ENCODE measurements at places on chromosomes 2 and 18. TPM values are rescaled to one million over a fixed set of nuclear protein-coding genes. Genes with fewer than 3 reads are reported as not detected.
A peak's percentile ranks its signal among the peaks of the same experiment; 100 is the strongest.

DNA sequence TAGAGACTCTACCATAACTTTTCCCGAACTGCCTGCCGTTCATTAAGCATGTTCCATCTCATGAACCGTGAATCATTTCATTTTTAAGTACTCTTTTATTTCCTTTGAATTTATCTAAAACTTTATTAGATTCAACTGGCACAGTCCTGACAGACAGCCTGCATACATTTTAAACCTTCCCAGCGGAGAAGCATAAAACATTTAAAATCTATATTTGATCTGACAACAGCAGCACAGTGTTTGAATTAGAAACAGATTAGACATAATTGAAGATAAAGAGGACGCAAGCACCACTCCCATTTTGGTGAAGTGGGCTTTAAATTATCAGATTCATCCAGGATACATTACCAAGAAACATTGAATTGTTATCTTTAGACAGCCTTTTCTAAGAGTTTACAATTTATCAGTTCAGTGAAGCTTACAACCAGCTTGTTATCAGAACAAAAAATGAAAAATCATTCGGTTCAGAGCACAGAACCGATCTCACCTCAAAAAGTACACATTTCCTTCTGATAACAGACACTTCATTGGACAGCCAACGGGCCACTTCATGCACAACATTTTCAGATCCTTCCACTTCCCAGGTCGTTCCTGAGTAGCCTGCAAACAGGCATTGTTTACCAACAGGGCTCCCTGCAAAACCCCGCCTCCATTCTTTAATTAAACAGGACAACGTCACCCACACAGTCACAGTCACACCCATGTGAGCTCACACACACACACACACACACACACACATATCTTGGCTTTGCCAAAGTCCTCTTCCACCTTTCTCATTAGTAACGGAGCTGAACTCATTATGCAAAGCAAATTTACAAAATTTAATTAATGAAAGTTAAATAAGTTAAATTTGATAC lies 171.2 kb downstream of the SP3 start:
- H3K36me3 ChIP-seq: no peaks in the 10 kb centered on the region
- H3K27ac ChIP-seq: no peak overlapping the region
- H3K4me1 ChIP-seq: no peaks in the 10 kb centered on the region

- H3K4me1 ChIP-seq: peaks cover 11% of the 10 kb centered on the region
- no peaks in the 10 kb centered on the region for H3K27me3 ChIP-seq
- DNase-seq: no peak
- H3K36me3 ChIP-seq: no peaks in the 10 kb centered on the region
- H3K27ac ChIP-seq: peak within 1 kb of the TSS; percentile 93
- H3K4me3 ChIP-seq: peak within 1 kb of the TSS; percentile 70
Observed at GRCh38 chr18:35581546-35581897, at the start of gene GALNT1. TSS of gene GALNT1 (plus strand) at chr18:35581740. CDS start at chr18:35654663, 72,923 bp downstream.

DNA sequence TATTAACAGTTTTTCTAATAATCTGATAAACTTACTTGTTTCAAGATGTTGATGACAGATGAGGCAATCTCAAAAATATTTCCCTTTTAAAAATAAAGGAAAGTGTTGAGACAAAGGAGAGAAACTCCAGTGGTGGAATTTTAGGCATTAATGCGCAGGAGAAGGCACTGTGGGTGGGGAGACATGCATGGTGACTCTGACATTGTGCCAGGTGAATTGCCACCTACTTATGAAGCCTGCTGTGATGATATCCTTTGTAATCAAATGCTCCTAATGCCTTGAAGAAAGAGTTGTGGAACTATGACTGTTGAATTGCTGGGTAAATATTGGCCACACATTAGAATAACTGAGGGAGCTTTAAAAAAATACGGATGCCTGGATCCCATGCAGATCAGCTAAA lies 101.4 kb downstream of the PLA2R1 start:
- H3K4me3 ChIP-seq: no peak overlapping the region
- no peaks in the 10 kb centered on the region for H3K27me3 ChIP-seq
- H3K27ac ChIP-seq: no peak overlapping the region
- peaks cover 7% of the 10 kb centered on the region for H3K4me1 ChIP-seq

Gene IL1RN
- 41.7 TPM for total RNA-seq

- H3K27me3 ChIP-seq: no peaks in the 10 kb centered on the region
- H3K4me1 ChIP-seq: no peaks in the 10 kb centered on the region
- DNase-seq: no peak
- H3K4me3 ChIP-seq: no peak overlapping the region
- no peak overlapping the region for H3K27ac ChIP-seq
Observed at GRCh38 chr18:2304378-2305175, 266.7 kb downstream of the METTL4 start.

DNA sequence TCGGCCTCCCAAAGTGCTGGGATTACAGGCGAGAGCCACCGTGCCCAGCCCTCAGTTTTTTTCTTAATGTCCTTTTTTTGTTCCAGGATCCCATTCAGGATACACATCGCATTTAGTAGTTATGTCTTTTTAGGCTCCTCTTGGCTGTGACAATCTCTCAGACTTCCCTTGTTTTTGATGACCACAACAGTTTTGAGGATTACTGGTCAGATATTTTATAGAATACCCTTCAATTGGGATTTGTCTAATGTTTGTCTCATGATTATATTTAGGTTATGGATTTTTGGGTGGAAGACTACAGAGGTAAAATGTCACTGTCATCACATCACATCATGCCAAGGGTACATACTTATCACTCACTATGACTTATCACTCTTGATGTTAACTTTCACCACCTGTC lies 46.7 kb downstream of the SCN3A start:
- no peak for DNase-seq
- H3K4me3 ChIP-seq: no peak overlapping the region
- H3K4me1 ChIP-seq: no peaks in the 10 kb centered on the region

- H3K4me3 ChIP-seq: no peak overlapping the region
- H3K27me3 ChIP-seq: no peaks in the 10 kb centered on the region
- H3K36me3 ChIP-seq: no peaks in the 10 kb centered on the region
- no peaks in the 10 kb centered on the region for H3K4me1 ChIP-seq
Observed at GRCh38 chr2:212032032-212032431, 506.6 kb downstream of the ERBB4 start.

All from upper lobe of right lung (tissue), 1 donor.